ENCODE measurements at places on chromosomes 16 and 17. TPM values are rescaled to one million over a fixed set of nuclear protein-coding genes. Genes with fewer than 3 reads are reported as not detected.

DNA sequence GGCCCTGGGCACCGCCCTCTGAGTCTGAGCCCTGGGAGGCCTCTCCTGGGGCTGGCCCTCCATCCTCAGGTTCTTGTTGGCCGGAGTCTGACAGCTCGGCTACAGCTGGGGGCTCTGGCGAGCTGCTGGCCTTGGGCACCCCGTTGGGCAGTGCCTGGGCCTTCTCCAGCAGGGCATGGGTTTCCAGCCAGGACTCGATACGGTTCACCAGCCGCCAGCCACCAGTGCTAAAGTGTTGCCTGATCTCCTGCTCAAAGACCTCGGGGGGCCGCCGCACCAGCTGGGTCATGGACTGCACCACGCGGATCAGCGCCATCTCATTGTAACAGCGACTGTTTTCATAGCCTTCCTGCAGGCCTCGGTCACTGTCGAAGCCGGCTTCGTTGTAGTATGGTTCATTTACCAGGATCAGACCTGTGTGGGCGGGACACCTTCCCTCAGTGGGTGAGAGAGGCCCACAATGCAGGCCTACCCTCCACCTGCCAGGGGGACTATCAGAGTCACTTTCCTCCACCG lies 6.8 kb downstream of the SPHK1 start:
- H3K27me3 ChIP-seq: peaks cover 23% of the 10 kb centered on the region
- no peak for DNase-seq
- H3K27ac ChIP-seq: no peak overlapping the region
- H3K4me3 ChIP-seq: no peak overlapping the region
- peaks cover 15% of the 10 kb centered on the region for H3K36me3 ChIP-seq
- H3K4me1 ChIP-seq: peaks cover 18% of the 10 kb centered on the region

DNA sequence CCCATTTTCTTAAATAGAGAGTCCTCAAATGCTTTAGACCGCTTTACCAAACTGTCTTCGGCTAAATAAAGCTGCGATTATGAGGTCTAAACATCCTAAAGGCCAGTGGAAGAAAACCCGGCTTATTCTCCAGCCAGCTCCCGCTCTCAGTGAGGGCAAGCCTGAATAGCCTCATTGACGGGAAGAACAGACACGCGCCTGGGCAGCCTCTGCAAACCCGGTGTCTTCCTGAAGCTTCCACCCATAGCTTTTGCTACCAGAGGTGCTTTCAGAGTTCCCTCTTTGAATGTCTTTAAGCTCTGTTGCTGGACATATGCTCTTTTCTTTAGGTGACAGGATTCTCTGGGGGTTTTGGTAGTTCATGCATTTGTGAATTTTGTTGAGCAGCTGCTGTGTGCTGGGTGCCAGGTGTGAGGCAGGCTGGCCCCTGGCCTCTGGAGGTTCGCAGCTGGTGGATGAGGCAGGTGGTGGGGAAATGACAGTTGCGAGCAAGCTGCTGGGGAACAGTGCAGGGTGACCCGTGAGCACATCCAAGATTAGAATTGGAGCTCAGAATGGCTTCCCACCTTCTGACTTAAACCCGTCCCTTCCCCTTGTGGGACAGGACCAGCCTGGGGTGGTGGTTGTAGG lies 44.7 kb downstream of the CRISPLD2 start:
- DNase-seq: no peak
- peaks cover 28% of the 10 kb centered on the region for H3K36me3 ChIP-seq
- H3K27me3 ChIP-seq: no peaks in the 10 kb centered on the region
- no peak overlapping the region for H3K4me3 ChIP-seq
- no peaks in the 10 kb centered on the region for H3K4me1 ChIP-seq
- H3K27ac ChIP-seq: no peak overlapping the region

- H3K36me3 ChIP-seq: no peaks in the 10 kb centered on the region
- H3K4me3 ChIP-seq: no peak overlapping the region
- DNase-seq: no peak
- no peak overlapping the region for H3K27ac ChIP-seq
Observed at GRCh38 chr17:57582881-57583756, 162.0 kb downstream of the CCDC182 start.

DNA sequence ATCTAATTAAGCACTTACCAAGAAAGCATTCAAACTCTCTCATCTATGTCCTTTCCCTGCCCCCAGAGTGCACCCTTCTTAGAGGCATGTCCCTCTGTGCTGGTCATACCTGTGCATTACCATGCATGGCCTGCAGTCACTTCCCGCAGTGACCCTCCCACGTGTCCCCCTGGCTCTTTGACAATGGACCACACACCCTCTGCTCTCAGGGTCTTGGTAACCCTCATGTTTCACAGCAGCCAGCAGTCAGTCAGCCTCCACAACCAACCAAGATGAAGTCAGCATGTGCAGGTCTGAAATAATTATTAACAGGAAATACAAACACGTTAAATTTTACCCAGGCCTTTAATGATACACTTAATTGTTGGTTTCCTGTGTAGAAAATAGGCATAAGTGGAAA lies 10.1 kb downstream of the KRT33A start:
- peaks cover 22% of the 10 kb centered on the region for H3K4me1 ChIP-seq
- H3K27ac ChIP-seq: no peak overlapping the region
- H3K36me3 ChIP-seq: peaks cover 18% of the 10 kb centered on the region
- no peak overlapping the region for H3K4me3 ChIP-seq
- H3K27me3 ChIP-seq: peaks cover 5% of the 10 kb centered on the region
- no peak for DNase-seq

DNA sequence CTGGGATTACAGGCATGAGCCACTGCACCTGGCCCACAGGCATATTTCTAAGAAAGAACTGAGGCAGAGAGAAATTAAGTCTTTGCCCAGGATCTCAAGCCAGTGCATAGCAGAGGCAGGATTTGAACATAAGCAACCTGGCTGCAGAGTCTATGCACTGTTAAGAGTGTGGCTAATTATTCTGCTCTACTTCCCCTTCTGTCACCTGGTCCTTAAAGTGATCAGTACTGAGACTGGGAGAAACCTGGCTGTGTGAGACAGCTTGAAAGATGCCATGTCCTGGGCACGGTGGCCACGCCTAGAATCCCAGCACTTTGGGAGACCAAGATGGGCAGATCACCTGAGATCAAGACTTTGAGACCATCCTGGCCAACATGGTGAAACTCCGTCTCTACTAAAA lies 58.1 kb downstream of the IQCK start:
- no peaks in the 10 kb centered on the region for H3K27me3 ChIP-seq
- no peak for DNase-seq
- H3K4me3 ChIP-seq: no peak overlapping the region
- no peak overlapping the region for H3K27ac ChIP-seq
- H3K4me1 ChIP-seq: no peaks in the 10 kb centered on the region
- no peaks in the 10 kb centered on the region for H3K36me3 ChIP-seq

Gene CCL3
- total RNA-seq: not detected

Gene GSG1L
- total RNA-seq: not detected
